ENCODE measurements at places on chromosomes 12 and 14.

DNA sequence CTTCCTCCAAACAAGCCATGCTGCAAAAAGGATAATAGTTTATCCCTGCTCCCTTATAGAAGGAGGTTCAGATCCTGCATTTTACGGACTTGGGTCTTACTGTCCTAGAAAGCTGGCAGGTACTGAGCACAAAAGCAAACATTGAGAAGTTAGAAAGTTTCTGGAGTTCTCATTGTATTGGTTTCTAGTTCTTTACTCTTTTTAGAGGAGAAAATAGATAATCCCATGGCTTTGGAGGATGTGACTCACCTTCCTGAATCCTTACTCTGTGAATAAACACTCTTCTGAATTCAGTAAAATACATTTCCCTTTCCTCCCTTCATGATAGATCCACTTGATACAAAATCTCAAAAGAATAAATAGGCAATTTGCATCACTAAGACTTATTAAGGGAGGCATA is 188.9 kb downstream of the NPAS3 start:
- DNase-seq: no peak

DNA sequence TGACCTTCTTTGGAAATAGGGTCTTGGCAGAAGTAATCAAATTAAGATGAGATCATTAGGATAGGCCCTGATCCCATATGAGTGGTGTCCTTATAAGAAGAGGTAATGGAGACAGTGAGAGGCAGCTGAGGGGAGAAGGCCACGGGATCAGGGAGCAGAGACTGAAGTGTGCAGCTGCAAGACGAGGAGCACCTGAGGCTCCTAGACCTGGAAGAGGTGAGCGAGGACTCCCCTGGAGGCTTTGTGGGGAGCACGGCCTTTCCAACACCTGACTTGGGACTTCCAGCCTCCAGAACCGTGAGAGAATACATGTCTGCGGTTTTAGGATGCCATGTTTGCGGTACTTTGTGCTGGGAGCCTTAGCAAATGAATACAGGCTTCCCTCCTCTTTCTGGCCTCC is 37.5 kb downstream of the LRTM2 start:
- no peak for DNase-seq

GRCh38 chr14:80946797-80947196 is 5.3 kb upstream of the CEP128 start:
- DNase-seq: no peak

- peak; percentile 28 for DNase-seq
Observed at GRCh38 chr12:11762723-11763326, 113.4 kb downstream of the ETV6 start.

DNA sequence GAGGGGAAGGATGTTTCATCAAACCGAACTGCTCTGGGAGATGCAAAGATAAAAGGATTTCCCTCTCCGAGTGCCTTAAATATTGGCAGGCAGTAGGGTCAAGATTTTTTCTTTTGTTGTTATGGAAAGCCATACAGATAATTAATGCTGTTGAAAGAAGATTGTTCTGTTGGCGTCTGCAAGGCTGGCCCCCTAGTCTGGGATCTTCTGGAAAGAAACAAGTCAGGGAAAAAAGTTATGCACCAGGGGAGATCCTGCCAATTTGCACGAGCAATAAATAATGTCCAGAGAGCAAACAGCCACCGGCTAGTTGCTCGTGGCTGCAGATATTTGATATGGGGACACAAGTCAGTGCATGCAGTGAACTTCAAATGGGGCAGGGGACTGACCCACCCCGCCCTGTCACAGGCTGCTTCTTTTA is 202.1 kb upstream of the MYL2 start:
- DNase-seq: no peak
